ENCODE measurements at places on chromosomes 1 and 21. TPM values are rescaled to one million over a fixed set of nuclear protein-coding genes. Genes with fewer than 3 reads are reported as not detected.

PLA2G2D gene
- not detected for total RNA-seq

LMX1A gene
- total RNA-seq = not detected

DNAJC28 gene
- total RNA-seq = 2.0 TPM

CACNA1S gene
- total RNA-seq = not detected

EXTL1 gene
- total RNA-seq = not detected

RPTN gene
- total RNA-seq = not detected

GJA9 gene
- total RNA-seq = 0.56 TPM

DNA sequence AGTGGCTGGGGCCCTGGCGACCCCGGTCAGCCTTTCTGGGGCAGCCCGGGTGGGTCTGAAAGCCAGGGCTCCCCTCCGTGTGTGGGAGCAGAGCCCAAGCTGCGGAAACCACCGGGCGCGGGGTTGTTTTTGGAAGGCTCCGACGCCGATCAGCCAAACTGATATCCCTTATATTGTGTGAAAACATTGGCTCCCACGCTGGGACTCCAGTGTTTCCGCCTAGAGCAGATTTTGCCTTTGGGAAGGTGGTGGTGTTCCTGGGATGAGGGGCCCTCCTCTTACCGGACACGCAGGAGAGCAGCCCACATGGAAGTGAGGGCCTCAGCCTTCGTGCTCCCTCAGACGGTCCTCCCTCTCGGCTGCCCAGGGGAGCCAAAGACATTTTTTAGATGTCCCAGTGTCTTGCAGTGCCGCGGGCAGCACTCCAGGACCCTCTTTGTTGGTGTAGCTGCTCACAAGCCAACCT, 54.3 kb downstream of the NGF start:
- no peak for DNase-seq

GRCh38 chr1:224762701-224763100, 146.6 kb downstream of the CNIH3 start:
- DNase-seq = no peak

GRCh38 chr1:218439541-218440295, 94.6 kb downstream of the TGFB2 start:
- no peak for DNase-seq

- DNase-seq = no peak
Observed at GRCh38 chr21:20649231-20649630, 349.0 kb upstream of the NCAM2 start.

GRCh38 chr1:100430325-100430756, 78.0 kb downstream of the CDC14A start:
- no peak for DNase-seq

DNA sequence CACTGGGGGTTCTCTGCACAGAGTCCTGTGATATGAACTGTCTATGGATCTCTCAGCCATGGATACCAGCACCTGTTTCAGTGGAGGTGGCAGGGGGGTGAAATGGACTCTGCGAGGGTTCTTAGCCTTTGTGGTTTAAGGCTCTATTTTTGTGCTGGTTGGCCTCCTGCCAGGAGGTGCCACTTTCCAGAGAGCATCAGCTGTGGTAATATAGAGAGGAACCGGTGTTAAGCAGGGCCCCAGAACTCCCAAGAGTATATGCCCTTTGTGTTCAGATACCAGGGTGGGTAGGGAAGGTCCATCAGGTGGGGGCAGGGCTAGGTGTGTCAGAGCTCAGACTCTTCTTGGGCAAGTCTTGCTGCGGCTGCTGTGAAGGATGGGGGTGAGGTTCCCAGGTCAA, 330.0 kb upstream of the PLD5 start:
- DNase-seq = no peak

- DNase-seq = no peak
Observed at GRCh38 chr1:193318347-193318746, 131.9 kb upstream of the B3GALT2 start.

DNA sequence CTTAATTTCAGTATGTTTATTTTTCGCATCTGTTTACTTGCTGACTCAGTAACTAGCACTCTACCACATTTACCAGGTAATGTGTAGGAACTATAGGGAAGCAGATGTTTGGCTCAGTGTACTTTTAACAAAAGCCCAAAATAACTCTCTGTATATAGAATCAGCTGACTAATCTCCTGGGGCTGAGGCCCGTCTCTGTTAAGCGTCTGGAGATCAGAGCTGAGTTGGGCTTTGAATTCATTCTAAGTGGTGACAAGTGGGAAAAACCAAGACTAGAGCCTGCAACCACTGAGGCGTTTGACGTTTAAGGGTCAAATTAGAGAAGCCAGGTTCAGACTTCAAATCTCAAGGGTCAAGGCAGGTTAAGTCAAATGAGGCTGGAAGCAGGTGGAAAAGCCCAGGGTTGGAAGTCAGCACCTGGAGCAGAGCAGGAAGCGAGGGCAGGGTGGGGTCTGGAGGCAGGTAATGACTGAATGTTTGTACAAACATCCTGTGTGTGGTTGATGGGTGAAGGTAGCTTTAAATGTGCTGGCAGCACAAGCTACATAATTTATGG, 56.8 kb upstream of the LYST start:
- DNase-seq = peak; percentile 33

Data from Calu3 (cell line).